ENCODE measurements at places on chromosomes 16 and 17.

- DNase-seq: no peak
Observed at GRCh38 chr17:69503711-69504110, 89.2 kb downstream of the MAP2K6 start.

- no peak for DNase-seq
Observed at GRCh38 chr16:81715358-81716196, 63.5 kb upstream of the PLCG2 start.

GRCh38 chr16:59242556-59242955 is 508.4 kb upstream of the GOT2 start:
- no peak for DNase-seq

DNA sequence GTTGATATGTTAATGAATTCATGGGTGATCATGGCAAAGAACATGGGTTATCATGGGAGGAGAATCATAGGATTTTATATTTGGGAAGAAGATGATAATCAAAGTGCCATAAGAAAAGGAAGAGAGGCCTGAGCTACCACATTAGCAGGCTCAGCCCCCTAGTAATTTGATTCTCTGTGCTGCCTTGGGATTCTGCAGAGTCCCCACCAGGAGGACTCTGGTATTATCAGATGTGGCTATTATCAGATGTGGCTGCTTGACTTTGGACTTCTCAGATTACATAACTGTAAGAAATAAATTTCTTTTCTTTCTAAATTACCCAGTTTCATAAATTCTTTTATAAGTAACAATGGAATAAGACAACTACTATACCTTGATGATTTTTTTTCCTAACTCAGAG is 137.6 kb downstream of the ITFG1 start:
- no peak for DNase-seq

- no peak for DNase-seq
Observed at GRCh38 chr17:5381542-5381941, 37.9 kb downstream of the NUP88 start.

DNA sequence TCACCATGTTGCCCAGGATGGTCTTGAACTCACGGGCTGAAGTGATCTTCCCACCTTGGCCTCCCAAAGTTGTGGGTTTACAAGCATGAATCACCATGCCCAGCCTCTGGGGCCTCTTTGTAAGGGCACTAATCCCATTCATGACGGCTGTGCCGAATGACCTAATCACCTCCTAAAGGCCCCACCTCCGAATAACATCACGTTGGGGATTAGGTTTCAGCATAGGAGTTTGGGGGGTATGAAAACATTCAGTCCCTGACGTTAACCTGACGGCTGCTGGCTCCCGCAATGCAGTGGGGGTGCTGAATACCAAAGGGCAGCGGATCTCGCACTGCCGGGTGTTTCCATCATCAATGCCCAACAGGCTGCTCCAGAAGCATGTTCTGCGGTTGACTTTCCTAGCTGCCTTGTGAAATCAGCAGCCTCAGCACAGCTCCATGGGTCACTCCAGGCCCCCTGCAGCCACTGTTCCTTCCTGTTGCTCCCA is 120.8 kb upstream of the SEC14L1 start:
- no peak for DNase-seq

GRCh38 chr16:72317446-72317845 is 145.5 kb upstream of the PMFBP1 start:
- DNase-seq: no peak

DNA sequence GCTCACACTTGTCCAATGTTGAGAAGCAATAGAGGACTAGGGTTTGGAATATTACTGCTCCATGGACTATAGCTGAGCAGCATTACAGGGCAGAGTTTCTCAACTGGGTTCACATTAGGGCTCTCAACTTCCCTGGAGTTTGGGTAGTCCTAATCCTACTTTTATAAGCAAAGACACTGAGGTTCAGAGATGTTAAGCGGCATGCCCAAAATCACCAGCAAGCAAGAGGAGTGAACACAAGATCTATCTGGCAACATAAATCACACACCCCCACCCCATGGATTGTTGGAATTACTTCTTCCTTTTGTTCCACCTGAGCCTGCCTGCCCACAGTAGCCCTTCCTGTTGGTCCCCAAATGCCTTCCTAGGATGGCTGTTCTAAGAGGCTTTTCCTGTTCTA is 5.2 kb downstream of the TSNAXIP1 start:
- no peak for DNase-seq

DNA sequence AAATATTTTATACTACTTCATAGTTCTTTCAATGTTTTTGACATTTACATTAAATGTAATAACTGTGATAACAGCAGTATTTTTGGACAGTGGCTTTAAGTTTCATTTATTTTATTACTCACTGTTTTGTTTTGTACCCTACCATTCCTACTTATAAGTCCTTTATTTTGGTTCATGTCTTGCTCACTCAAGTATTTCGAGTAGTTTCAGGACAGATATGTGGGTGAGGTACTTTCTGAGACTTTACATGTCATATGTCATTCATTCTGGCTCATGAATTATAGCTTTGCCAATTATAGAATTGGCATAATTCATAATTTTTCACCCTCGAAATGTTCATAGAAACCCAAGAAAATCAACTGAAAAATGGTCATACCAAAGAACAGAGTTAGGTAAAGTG is 44.4 kb downstream of the PIK3R5 start:
- DNase-seq: no peak

DNA sequence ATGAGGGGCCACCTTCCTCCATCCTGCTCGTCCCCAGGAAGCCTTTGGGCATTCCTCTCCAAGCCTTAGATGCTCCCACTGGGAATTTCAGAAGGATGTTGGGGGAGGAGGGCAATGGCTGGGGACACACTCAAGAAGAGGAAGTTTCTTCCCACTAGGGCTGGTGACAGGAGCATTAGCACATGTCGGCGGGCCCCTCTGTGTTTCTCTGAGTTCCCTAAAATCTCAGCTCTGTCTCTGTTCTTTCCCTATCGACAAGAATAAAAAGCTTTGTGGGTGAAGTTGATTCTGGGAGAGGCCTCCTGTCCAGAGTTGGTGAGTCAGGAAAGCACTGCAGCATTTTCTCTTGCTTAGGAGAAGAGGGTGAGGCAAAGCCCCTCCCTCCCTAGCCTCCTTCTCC is 19.7 kb upstream of the C17orf107 start:
- DNase-seq: no peak

GRCh38 chr17:28492352-28493310 is 13.5 kb upstream of the FOXN1 start:
- DNase-seq: no peak

- no peak for DNase-seq
Observed at GRCh38 chr16:13435415-13435814, 484.5 kb upstream of the ERCC4 start.

DNA sequence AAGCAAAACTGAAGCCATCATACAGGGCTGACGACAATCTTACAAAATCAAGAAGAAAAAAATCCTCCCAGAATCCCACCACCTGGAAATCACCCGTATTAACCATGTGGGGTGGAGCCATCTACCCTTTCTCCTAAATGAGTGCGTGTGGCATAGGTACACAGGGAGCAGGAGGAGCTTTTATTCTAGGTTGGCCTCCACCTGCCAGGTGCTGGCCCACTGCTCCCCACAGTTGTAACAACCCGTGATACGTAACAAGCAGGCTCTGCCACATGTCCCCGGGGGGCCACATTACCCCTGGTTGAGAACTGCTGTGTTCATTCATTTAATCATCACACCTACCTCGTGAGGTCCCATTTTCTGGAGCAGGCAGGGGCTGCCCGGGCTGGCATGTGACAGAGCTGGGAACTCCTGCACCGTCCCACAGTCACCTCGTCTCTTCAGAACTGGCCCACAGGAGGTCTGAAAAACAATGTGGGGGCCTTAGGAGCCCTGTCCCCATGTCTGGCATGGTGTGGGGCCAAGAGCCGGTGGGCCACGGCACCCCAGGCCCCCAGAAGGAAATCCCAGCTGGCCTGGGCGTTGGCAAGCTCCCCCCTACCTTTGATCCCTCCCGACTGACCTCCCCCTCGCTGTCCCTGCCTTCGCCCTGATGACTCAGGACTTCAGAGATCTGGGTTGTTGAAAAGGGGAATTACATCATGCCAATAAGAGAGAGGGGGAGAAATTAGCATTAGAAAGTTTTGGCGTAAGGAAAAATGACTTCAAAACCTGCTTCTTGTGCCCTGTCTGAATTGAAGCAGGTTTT is 12.9 kb downstream of the CMIP start:
- DNase-seq: no peak

GRCh38 chr16:85710732-85711131 is 22.0 kb upstream of the GINS2 start:
- DNase-seq: no peak

GRCh38 chr16:65534121-65534528 is 412.3 kb upstream of the CDH11 start:
- no peak for DNase-seq

GRCh38 chr16:11399261-11399831 is 54.1 kb downstream of the RMI2 start:
- no peak for DNase-seq

DNA sequence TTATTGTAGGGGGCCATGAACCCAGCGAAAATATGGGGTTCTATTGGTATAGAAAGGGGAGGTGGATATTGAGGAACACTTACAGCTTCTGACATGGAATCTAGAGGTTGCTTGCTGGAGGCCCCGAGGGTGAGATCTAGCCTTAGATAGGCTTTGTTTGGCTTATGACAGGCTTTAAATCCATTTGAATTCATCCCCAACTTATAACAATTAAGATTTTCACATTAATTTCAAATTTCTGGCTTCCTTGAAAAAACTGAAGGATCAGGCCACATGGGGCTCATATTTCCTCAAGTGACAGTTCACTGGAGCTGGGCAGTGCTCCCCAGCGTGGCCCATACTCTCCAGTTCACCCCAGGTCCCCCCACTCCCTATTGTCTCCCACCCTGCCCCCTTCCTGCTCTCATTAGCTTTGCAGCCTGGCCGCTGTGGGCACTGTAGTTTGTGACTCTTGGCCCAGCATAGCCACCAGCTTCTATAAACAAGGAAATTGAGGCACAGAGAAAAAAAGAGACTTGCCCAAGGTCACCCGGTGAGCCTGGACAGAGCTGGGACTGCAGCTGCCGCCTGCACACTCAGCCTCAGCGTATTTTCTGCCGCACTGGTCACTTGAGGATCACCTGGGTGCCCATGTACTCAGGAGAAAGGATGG is 19.8 kb upstream of the ADGRG1 start:
- no peak for DNase-seq

DNA sequence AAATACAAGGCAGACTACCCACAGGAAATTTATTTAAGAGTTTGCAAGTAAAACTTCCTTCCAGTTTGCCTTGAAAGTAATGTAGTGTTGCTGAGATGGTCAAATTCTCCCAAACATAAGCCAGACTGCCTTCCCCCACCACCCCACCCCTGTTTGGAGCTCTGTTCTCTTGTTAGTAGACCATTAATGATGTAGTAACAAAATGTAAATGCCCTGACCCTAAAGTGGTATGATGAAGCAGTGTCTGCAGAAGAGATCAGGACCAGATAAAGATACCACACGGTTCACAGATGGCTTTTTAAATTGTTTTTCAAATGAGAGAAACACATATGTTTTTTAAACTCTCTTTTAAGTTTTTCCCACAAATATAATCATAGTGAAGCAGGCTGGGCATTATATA is 136.4 kb upstream of the TMEM97 start:
- no peak for DNase-seq

DNA sequence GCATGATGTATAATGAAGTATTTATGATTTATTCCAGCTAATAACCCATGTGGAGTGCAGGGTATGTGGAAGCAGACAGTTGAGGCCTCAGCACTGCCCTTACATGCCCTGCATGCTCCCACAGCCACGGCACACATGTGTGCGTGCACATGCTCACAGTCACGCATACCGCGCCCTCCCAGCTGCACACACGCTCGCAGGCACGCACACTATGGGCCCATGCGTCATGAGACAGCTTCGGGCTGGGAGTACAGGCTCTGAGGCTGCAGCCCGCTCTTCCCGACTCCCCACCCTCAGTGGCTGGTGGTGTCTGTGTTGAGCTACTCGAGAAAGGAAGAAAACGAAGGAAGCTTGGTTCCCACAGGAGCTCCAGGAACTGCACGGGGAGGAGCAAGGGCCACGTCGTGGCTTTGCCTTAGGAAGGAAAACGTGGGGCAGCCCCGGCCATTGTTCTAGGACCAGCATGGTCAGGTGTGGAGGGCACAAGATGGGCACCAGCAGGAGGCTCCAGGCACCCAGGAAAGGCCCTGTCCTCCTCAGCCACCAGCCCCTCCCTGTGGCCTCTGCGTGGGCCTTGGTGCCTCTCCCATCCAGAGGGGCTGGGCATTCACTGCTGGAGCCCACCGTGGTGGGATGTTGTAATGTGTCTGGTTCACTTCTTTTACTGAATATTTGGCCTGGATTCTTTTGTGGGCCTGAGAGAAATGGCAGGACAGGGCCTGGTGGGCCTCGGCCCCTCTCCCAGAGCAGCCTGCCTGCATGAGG is 27.5 kb upstream of the CDH15 start:
- no peak for DNase-seq

DNA sequence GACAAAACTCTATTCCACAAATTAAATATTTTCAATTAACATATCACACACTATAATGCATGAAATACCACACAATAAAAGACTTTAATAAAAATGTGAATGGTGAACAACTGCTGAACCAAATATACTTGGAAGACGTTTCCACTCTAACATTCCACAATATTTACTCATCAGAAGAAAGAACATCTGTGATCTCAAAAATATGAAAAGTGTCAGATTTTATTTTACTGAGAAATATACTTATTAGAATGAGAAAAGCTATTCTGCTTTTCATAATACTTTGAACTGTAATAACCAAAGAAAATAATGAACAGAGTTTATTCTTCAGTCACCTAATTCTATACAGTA is 181.8 kb upstream of the AXIN2 start:
- DNase-seq: no peak

GRCh38 chr17:10121971-10122707 is 76.3 kb downstream of the GAS7 start:
- no peak for DNase-seq

DNA sequence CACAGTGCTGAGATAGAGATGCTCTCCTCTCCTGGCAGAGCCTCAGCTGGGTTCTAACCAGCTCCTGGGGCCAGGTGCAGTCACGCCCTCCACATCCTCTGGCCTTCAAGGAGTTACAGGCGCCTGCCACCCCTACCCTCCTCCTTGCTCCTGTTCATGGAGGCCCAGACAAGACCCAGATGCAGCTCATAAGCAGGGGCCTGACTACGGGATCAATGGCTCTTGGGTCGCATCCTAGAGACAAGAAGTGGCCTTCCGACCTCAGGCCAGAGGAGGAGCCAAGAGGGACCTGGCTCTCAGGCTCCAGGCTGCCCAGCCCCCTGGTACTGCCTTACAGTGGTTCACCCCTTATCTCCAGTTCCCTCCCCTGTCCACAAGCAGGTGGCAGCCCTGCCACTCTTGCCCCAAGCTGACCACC is 23.0 kb downstream of the ARHGAP27 start:
- DNase-seq: no peak

GRCh38 chr17:81582341-81582740 is 30.2 kb upstream of the FAAP100 start:
- DNase-seq: no peak

- DNase-seq: peak; percentile 73
Observed at GRCh38 chr16:67531247-67531646, 2.6 kb downstream of the RIPOR1 start.

DNA sequence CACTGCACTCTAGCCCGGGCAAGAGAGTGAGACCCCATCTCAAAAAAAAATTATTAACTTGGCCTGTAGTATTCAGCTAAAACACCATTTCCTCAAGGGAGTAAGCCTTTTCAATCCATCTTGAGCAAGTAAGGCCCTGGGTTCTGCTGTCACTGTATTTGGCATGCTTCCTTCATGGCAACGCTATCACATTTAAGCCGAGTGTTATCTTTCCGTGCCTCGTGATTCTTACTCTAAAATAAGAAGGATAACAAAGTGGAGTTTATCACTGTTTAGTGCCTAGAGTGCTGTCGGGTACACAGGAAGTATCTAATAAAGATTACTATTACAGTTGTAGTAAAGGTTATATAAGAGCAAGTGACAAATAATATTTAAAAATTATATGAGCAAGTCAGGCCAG is 8.8 kb downstream of the VPS53 start:
- DNase-seq: no peak
